ENCODE measurements at places on chromosomes 13 and 19.

DNA sequence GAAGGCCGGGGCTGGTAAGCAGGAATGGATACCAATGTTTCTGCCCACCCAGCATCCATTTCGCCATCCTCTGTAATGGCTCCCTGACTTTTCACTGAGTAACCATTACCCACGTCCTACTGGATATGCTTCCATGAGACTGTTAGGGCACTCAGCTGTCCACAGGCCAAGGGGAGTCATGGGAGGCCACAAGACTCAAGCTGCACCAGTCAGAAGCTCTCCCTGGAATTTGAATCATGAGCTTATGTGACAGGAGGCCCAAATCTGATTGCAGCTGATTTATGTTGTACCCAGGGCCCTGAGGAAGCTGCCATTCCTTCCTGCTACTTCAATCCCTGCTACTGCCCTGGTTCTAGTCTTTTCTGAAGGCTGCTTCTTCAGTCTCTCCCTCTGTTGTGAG, 28.3 kb downstream of the DEDD2 start:
- no peak for DNase-seq

DNA sequence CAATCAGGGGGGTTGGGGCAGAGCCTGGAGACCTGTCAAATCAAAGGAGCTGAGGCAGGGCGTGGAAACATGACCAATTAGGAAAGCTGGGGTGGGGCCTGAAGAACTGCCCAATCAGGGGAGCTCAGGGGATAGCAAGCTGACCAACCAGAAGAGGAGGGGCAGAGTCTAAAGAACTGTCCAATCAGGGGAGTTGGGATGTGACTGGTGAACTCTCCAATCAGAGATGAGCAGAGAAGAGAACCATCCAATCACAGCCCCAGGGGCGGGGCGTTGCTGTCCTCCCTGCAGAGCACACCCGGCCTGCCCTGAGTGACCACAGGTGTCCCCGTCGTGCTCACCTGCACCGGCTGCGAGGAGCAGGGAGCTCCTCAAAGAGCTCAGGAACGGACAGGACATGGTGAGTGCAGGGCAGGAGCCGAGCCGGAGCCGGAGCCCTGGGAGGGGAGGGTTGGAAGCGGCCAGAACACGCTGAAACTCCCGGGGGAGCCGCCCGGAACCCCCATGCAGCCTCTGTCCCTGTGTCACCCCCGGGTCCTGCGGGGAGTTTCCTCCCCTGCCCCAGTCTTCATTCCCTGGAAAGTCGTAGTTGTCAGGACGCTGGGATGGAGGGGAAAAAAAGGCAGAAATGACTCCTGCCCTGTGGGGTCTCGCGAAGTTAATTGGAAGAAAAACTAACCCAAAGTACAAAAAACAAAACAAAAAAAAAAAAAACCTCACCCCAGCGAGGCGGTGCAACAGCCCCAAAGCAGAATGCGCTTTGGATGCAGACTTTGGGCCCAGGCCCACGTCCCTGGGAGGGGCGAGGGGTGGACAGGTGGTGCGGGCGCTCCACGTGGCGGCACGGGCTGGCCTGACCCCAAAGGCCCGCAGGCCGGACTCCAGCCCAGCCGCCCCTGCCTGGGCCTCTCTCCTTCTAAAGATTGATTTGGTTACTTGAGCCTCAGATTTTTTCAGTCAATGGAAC, at the start of gene ZNF556:
TSS of gene ZNF556 (plus strand) at position 311 of the 967 bp plus-strand sequence. CDS start at position 398, 87 bp downstream.
- no peak for DNase-seq

DNA sequence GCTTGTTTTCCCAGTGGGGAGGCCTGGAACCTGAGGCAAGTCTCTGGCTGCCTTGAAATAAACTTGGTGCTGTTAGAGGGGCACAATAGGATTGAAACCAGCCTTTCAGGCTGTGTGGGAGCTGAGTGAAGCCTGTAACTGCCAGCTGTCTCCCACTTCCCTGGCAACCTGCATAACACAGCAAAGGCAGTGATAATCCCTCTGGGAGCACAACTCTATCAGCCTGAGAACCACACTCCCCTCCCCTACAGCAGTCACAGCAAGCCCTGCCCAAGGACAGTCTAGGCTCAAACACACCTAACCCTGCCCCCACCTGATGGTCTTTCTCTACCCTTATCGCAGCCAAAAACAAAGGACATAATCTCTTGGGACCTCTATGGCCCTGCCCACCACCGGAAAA, 683.8 kb upstream of the ATXN8OS start:
- DNase-seq, result no peak

DNA sequence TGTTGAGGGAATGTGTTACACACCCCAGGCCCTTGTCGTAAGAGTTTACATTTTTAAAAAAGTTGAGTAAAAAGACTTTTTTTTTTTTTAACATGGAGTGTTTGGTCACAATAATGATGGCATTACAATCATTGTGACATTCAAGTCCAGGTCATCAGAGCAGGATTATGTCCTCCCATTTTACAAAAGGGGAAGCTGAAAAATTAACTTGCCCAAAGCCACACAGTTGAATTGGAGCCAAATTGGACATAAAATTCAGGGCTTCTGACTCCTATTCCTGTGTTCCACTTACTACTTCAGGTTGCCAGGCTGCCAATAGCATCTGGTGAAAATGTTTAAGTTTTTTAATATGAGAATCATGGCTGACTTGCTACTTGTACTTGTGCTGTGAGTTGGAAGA, 49.3 kb downstream of the DLEU7 start:
- no peak for DNase-seq

DNA sequence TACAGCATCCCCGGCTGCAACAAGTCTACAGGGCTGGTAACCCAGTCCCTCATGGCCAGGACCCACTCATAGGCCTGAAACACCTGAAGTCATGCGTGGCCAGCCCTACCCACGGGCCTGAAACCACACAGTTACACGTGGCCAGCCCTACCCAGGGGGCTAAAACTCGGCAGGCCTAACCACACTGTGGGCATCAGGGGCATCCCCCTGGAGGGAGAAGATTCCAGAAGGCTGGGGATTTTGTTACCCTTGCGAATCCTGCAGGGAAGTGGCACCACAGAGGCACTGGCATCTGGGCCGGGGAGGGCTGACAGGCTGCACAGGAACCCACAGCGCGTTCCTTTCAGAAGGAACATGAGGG, 48.4 kb upstream of the C13orf46 start:
- DNase-seq, result no peak

DNA sequence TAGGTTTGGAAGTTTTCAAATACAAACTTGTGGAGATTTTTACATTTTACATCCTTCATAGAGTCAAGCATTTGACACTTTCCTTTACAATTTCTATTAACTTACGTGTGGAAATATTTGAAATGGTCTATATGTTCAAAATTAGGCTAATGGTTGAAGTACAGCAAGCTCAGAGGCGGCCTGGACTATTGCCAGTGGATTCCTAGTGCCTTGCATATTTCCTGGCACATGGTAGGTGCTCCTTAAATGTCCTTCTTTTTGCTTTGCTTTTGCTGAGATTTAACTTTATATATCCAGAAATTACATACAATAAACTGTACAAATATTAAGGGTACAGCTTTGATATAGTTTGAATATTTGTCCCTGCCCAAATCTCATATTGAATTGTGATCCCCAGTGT, 93.9 kb downstream of the UBL3 start:
- DNase-seq, result no peak

GRCh38 chr13:99687723-99688397, 186.6 kb downstream of the TM9SF2 start:
- no peak for DNase-seq

GRCh38 chr19:19528721-19529490, at the start of gene YJEFN3:
YJEFN3 (plus strand) TSS chr19:19528911; CDS start chr19:19528933, 22 bp downstream.
- DNase-seq, result no peak
